ENCODE measurements at places on chromosomes 12 and 14. TPM values are rescaled to one million over a fixed set of nuclear protein-coding genes. Genes with fewer than 3 reads are reported as not detected.

Gene TTC9
- 1.3 TPM for total RNA-seq

Gene SSTR1
- total RNA-seq: 0.69 TPM

Gene KRT6B
- total RNA-seq: not detected

Gene SPTLC2
- 10.9 TPM for total RNA-seq

Gene NANOG
- not detected for total RNA-seq

Gene CD4
- 7.1 TPM for total RNA-seq

Gene KRT74
- not detected for total RNA-seq

Gene FSCB
- total RNA-seq: not detected

DNA sequence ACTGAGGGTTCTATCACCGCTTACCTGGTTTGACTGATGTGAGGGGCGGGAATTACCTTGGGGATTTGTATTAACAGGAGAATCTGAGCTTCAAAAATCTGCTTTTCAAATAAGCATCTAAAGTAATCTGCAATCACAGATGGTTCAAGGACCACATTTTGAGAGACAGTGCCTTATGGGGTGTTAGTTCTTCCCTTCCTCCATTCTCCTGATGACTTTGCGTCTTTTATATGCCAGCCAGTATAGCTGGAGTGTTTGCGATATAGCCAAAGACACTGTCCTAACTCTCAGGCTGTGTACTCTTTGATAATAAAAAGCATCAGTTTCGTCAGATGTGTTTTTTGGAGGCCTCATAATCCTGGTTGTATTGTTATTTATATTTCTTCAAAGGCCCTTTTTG, 39.5 kb downstream of the PPHLN1 start:
- peaks cover 2% of the 10 kb centered on the region for H3K4me1 ChIP-seq
- DNase-seq: no peak
- no peaks in the 10 kb centered on the region for H3K36me3 ChIP-seq
- no peak overlapping the region for H3K4me3 ChIP-seq

DNA sequence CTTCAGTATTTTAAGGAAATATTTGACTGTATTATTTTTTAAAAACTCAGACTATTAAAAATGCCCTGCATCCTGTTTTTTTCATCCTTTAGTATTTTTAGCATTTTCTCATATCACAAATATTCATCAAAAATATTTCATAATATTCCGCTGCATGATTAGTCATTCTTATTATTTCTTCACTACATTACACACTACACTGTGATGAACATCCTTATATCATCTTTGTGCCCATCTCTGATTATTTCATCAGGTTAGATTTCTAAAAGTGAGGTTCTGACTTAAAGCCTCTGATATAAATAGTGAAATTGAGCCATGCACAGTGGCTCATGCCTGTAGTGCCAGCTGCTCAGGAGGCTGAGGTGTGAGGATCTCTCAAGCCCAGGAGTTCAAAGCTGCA, 8.1 kb downstream of the COCH start:
- no peaks in the 10 kb centered on the region for H3K36me3 ChIP-seq
- H3K27me3 ChIP-seq: no peaks in the 10 kb centered on the region
- H3K27ac ChIP-seq: no peak overlapping the region
- DNase-seq: no peak
- no peaks in the 10 kb centered on the region for H3K4me1 ChIP-seq
- H3K4me3 ChIP-seq: no peak overlapping the region

- DNase-seq: no peak
- no peaks in the 10 kb centered on the region for H3K27me3 ChIP-seq
- H3K4me3 ChIP-seq: no peak overlapping the region
- H3K27ac ChIP-seq: no peak overlapping the region
- peaks cover 30% of the 10 kb centered on the region for H3K4me1 ChIP-seq
- no peaks in the 10 kb centered on the region for H3K36me3 ChIP-seq
Observed at GRCh38 chr14:68297039-68297438, 477.5 kb downstream of the RAD51B start.

DNA sequence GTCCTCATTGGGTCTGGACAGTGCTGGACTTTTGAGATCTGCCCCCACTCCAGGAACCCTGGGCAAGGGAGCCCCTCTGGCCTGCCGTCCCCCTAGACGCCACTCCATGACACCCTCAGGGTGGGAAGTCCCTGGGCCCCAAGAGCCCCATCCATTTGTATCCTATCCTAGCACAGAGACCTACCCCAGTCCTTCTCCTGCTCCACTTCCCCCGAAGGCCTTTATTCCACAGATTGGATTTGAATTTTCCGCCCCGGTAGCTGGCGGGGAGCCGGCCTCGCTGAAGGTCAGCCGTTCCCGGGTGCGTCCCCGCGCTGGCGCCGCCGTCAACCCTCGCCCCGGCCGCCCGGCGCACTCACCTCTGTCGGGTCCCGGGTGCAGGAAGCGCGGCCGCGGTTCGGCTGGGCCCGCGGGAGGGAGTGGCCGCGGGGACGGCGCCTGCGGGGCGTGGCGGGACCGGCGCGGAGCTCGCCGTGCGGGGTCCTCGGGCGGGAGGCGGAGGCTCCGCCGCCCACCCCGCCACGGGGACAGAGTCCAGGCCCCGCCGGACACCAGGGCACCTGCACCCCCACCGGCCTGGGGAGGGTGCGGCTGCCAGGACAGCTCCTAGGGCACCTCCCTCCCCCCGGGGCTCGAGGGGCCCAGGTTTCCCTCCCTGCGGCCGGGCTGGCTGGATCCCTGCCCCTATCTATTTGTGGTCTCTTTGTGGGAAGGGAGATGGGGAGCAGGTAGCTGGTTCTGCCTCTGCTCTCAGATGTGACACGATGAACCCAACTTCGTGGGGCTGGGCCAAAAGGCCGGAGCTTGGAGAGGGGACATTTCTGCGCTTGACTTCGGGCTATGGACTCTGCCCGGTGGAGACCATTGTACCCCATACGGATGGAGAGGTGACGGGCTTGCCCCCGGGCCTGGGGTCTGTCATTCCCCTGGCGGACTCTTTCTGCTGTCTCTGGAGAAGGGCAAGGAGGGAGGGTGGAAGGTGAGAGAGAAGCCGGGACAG, 19.9 kb upstream of the GPR68 start:
- H3K27me3 ChIP-seq: no peaks in the 10 kb centered on the region
- H3K4me3 ChIP-seq: peak overlapping the region; percentile 25
- DNase-seq: peak; percentile 43
- no peaks in the 10 kb centered on the region for H3K36me3 ChIP-seq
- no peak overlapping the region for H3K27ac ChIP-seq
- H3K4me1 ChIP-seq: peaks cover 1% of the 10 kb centered on the region

GRCh38 chr12:66508025-66508424, 170.9 kb downstream of the GRIP1 start:
- no peaks in the 10 kb centered on the region for H3K4me1 ChIP-seq
- H3K27ac ChIP-seq: no peak overlapping the region
- no peaks in the 10 kb centered on the region for H3K27me3 ChIP-seq

DNA sequence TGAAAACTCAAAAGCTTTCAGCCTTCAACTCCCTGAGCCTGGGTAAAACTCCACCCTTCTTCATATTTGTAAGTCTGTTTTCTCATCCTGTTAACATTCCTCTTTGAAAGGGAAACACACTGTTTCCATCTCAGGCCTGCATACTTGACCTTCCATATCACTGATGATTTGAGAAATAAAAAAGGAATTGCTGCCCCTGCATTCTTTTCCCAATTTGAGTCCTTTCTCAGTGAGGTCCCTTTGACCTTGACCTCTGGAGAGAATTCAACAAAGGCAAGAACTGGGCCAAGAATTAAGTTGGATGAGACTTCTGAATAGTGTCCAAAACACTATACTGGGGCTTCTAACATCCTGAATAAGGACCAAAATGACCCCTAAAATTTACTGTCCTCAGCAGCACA, 108.0 kb downstream of the AEBP2 start:
- H3K36me3 ChIP-seq: no peaks in the 10 kb centered on the region
- H3K4me1 ChIP-seq: peaks cover 26% of the 10 kb centered on the region
- H3K27ac ChIP-seq: no peak overlapping the region
- no peak overlapping the region for H3K4me3 ChIP-seq
- no peaks in the 10 kb centered on the region for H3K27me3 ChIP-seq

- no peak overlapping the region for H3K27ac ChIP-seq
- no peaks in the 10 kb centered on the region for H3K36me3 ChIP-seq
- DNase-seq: no peak
Observed at GRCh38 chr12:69896653-69897381, 71.8 kb downstream of the MYRFL start.

DNA sequence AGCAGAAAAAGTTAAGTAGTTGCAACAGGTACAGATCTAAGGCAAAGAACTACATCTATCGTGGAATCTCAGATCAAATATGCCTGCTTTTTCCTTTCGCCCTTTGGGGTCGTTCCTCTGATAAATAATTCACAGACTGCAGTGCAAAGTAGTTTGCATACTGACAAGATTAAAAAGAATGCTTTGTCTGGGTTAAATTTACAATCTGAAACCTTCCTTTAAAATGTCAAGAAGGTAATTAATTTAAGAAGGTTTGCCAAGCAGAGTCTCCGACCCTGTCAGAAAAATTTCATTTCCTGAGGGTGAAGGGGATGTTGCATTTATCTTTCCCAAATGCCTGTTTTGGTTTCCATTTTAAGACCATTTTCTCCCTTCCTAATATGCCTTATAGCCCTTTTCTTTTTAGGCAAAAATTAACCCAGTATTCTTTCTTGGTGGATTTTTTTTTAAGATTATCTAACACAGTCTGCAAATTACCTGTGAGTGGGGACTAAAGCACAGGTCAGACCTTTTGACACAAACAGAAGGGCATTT, 406.9 kb downstream of the LRIG3 start:
- H3K27me3 ChIP-seq: no peaks in the 10 kb centered on the region
- DNase-seq: no peak
- no peaks in the 10 kb centered on the region for H3K4me1 ChIP-seq
- no peak overlapping the region for H3K27ac ChIP-seq

DNA sequence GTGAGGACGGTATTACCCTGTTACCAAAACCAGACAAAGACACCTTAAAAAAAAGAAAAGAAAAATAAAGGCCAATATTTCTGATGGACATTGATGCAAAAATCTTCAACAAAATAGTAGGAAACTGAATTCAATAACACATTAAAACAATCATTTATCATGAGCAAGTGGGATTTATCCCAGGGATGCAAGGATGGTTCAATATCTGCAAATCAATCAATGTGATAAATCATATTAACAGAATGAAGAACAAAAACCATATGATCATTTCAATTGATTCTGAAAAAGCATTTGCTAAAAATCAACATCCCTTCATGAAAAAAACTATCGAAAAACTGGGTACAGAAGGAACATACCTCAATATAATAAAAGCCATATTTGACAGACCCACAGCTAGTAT, 32.3 kb upstream of the ATP2B1 start:
- DNase-seq: no peak
- H3K4me3 ChIP-seq: no peak overlapping the region
- no peak overlapping the region for H3K27ac ChIP-seq
- no peaks in the 10 kb centered on the region for H3K36me3 ChIP-seq

DNA sequence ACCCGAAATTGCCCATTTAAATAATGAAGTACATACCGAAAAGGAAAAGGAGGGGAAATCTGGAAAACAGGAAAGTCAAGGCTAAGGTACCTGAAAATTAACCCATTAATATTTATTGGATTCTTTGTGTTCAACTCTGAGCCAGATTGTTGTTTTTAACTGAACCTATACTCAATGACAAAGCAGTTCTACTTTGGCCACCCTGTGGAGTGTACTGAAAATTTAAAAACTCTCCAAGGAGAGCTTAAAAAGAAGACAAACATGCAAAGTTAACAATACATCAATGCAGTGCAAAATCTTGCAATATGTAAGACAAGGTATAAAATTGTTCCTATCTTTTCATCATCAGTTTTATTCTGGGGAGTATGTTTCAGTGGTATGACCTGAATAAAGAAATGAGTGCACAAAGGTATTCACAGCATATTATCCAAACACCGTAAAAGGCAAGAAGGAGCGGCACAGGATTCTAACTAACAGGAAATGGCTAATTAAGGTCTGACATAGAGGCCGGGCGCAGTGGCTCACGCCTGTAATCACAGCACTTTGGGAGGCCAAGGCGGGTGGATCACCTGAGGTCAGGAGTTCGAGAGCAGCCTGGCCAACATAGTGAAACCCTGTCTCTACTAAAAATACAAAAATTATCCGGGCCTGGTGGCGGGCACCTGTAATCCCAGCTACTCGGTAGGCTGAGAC, 1.7 kb downstream of the USP44 start:
- H3K4me3 ChIP-seq: no peak overlapping the region
- DNase-seq: no peak
- no peaks in the 10 kb centered on the region for H3K4me1 ChIP-seq
- H3K36me3 ChIP-seq: no peaks in the 10 kb centered on the region
- H3K27me3 ChIP-seq: peaks cover 3% of the 10 kb centered on the region

- H3K27ac ChIP-seq: no peak overlapping the region
- H3K4me3 ChIP-seq: no peak overlapping the region
- no peaks in the 10 kb centered on the region for H3K27me3 ChIP-seq
- no peaks in the 10 kb centered on the region for H3K4me1 ChIP-seq
Observed at GRCh38 chr14:31410048-31410650, 10.2 kb downstream of the HEATR5A start.

- no peaks in the 10 kb centered on the region for H3K27me3 ChIP-seq
- no peak overlapping the region for H3K4me3 ChIP-seq
- DNase-seq: no peak
Observed at GRCh38 chr12:879641-880040, 69.9 kb downstream of the RAD52 start.

- H3K4me1 ChIP-seq: no peaks in the 10 kb centered on the region
- peak overlapping the region; percentile 68 for H3K27ac ChIP-seq
- no peaks in the 10 kb centered on the region for H3K36me3 ChIP-seq
- DNase-seq: no peak
- H3K4me3 ChIP-seq: no peak overlapping the region
- H3K27me3 ChIP-seq: no peaks in the 10 kb centered on the region
Observed at GRCh38 chr12:25052914-25053211, 104.0 kb upstream of the BCAT1 start.

DNA sequence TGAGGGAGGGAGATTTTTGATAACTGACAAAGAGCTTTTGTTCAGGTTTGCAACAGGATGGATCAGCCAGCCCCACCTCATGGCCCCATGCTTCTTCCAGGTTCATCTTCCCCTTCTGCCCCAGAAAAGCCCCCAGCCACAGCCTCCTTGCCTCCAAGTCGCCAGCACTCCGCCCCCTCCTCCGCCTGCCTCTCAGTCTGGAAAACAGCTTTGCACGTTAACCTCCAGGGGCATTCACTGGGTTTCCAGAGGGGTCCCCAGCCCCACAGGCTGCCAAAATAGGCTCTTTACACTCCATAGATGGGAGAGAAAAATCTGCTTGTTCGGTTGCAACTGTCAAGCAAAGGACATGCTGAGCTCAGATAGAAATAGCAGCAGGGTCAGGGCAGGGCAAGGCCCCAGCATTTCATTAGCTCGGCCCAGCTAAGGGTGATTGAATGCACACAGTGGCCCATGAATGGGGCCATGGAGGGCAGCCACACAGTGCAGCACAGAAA, 253.6 kb downstream of the ZFP36L1 start:
- H3K27ac ChIP-seq: no peak overlapping the region
- no peaks in the 10 kb centered on the region for H3K4me1 ChIP-seq
- no peak for DNase-seq
- no peaks in the 10 kb centered on the region for H3K27me3 ChIP-seq

- H3K36me3 ChIP-seq: no peaks in the 10 kb centered on the region
- no peak overlapping the region for H3K27ac ChIP-seq
- H3K4me3 ChIP-seq: no peak overlapping the region
- H3K4me1 ChIP-seq: peaks cover 23% of the 10 kb centered on the region
Observed at GRCh38 chr12:77940011-77940423, 109.3 kb downstream of the NAV3 start.

All from heart left ventricle (tissue), 16 donors.